ENCODE measurements at places on chromosomes 5 and 9.

DNA sequence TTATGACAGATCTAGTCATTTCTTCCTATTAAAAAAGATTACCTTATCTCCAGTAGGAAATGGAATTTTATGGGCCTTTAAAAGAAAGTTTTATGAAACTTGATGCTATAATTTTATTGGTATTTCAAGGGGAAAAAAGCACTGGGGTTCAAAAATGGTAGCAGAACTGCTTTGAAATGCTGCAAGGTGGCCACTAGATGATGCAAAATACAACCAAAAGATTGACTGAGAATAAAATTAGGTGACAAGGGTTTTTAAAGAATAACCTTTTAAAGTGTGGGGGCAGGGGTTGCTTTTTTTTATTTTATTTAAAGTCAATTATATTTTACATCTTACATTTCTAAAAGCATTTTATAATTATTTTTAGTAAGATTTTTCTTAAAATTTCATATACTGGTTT lies 61.7 kb downstream of the KLF9 start:
- DNase-seq, result no peak

DNA sequence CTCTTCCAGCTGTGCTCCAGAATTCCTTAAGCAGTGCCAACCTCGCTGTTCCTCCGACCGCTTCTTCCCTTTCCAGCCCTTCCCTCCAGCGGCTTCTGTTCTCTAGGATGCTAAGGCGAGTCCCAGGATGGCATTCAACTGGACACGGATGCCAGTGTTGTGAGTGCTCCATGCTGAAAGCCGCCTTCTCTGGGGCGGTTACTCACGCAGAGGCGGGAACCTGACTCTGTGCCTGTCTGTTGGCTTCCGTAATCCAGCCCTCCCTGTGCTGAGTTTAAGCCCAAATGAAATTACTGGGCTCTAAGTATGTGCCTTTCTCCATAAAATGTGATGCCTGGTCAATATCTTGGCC lies 20.2 kb downstream of the COL5A1 start:
- no peak for DNase-seq

DNA sequence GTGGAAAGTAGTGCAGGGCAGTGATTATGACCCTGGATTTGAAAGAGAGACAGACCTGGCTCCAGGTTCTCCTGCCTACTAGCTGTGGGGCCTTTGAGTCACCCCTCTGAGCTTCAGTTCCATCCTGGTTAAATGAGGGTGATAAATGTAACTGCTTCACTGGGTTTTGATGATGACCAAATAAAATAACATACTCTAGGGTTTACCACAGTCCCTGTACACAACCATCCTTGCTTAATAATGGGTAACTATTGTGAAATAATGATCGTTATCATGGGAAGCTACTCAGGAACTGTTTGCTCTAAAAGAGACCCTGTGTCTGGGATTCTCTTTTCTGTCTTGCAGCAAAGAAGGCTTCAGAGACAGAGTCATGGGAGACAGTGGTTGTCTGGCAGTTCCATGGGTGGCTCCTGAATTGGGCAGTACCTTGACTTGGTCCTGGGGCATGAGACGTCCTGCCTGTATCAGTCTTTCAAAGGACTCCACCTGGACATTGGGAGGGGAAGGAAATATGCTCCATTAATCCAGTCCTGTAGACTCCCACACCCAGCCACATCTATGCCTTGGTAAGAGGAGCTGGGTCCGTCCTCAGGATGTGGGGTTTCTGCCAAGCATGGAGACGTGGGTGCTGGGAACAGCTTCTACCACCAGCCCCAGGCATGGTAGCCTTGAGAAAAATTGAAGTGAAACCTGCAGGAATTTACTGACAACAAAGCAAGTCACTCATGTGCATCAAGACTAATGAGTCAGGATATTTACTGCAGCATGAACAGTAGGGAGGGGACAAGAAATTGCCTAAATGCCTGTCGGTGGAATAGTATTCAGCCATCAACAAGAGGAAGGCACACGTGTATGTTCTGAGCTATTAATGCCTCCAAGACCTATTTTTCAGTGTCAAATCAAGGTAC lies 23.4 kb downstream of the AKNA start:
- DNase-seq, result no peak

DNA sequence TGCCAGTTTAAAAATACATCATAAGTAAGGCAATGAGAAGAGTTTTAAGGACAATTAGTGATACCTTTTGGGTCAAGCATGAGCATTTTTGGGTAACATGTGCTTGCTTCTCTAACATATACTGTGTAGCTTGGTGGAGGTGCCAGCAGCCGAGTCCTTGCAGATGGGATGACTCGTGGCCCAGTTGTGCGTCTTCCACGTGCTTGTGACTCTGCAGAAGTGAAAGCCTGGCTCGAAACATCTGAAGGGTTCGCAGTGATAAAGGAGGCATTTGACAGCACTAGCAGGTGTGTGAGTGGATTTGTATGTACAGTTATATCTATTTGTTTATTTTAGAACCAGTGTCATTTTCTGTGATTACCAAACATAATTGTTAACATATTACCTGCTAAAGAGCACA lies 18.2 kb downstream of the HMGCR start:
- no peak for DNase-seq

DNA sequence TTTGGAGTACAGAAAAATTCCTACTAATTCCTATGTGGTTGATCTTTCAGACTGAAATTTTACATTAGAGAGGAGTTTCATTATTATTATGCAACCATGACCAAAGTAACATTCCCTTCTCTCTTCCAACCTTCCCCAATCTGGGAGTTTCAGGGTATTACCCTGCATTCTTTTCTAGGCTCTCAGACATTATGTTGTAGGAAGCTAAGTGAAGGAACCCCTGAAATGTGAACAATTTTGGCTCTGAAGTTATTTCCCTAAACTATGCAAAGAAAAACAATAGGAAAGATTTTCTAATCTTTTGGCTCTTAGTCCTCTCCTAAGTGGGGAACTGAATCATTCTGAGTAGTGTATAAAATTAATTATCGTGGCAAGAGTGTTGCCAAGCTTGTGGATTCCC lies 63.3 kb upstream of the ZFAND5 start:
- no peak for DNase-seq

GRCh38 chr5:21142791-21143190 lies 1154.8 kb upstream of the CDH18 start:
- no peak for DNase-seq

- no peak for DNase-seq
These were observed 211.6 kb downstream of the MAPKAP1 start for GRCh38 chr9:125495172-125496119.

DNA sequence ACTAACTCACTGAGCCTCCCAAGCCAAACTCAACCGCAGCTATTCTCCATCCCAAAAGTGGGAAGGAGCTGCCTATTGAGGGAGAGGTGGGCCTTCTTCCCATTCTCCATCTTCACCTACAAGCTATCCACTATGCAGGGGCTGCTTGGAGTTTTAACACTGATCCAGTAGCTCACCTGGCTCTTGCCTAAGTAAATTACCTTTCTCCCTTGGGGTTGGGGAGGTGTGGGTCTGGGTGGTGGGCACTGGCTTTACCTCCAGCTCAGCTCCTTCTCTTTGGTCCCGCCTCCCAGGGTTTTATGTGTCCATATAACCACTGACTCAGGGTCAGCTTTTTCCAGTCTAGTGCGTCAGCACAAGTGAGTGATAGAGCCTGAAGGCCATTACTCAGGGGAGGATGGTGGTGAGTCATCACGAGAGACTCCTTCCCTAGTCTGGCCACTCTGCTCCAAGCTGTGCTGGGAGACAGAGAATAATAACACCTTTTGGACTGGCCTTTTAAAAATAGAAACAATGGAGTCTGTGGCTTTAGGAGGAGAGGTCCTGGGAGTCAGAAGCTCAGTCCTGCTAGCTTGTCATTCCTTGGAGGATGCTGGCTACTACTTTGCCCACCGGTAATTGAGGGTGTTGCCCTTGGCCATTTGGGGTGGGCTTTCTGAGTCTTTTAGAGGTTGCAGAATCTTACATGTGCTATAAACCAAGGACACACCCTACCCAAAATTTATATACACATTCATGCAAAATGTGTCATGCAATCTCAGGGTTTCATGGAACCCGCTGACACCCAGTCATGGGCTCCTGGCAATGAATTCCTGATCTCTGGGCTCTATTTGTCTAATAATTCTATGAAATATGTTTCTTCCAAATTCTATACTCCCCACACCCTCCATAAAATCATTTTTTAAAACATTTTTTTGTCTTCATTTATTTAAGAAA lies 35.6 kb upstream of the ATP6V1G1 start:
- no peak for DNase-seq

DNA sequence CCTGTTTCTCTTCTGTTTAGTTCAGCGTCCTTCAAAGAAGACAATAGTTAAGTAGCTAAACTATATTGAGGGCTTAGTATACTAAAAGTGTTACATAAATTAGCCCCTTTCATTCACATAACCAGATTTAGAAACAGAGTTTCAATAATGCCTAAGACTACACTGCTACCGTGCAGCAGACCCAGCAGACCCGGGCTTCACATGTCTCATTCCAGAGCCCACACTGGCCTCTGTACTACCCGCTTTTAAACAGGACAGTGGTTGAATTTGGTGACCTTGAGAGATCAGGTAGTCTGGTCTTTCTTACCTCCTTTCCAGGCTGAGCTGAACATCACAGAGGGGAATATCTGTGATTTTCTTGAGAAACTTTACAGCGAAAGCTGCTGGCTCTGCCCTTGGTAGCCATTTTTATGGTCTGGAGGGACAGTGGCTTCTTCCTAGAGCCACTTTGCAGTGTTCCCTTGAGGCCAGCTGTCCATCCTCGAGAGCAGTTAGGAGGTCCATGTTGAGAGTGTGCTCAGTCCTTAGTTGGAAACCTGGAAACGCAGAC lies 56.5 kb downstream of the SLC22A5 start:
- DNase-seq, result no peak

GRCh38 chr9:137299203-137299565 lies 2.9 kb downstream of the NRARP start:
- no peak for DNase-seq

- no peak for DNase-seq
These were observed 25.9 kb downstream of the PTGS1 start for GRCh38 chr9:122396614-122397148.

- no peak for DNase-seq
These were observed 58.0 kb upstream of the ROR2 start for GRCh38 chr9:92008041-92008440.

DNA sequence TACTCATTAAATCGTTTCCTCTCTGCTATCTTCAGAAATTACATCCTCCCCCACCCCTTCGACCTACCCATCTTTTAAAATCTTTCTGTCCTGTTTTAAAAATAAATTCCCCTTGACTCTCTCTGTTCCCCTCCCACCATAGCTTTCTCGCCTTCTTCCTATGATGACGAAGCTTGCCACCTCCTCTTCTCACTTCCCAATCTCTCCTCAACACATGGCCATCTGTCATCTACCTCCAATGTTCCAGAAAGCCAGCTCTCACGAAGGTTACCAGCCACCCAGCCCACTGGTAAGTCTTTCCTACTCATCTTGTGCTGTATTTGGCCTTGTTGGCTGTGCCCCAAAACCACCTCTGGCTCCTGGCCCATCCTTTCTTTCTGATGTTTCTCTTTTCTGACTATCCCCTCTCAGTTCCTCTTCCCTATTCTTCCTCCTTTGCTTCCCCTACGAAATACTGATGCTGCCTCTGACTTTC lies 346.3 kb downstream of the ENC1 start:
- DNase-seq, result no peak

GRCh38 chr5:142749321-142749720 lies 20.9 kb upstream of the ARHGAP26 start:
- no peak for DNase-seq

DNA sequence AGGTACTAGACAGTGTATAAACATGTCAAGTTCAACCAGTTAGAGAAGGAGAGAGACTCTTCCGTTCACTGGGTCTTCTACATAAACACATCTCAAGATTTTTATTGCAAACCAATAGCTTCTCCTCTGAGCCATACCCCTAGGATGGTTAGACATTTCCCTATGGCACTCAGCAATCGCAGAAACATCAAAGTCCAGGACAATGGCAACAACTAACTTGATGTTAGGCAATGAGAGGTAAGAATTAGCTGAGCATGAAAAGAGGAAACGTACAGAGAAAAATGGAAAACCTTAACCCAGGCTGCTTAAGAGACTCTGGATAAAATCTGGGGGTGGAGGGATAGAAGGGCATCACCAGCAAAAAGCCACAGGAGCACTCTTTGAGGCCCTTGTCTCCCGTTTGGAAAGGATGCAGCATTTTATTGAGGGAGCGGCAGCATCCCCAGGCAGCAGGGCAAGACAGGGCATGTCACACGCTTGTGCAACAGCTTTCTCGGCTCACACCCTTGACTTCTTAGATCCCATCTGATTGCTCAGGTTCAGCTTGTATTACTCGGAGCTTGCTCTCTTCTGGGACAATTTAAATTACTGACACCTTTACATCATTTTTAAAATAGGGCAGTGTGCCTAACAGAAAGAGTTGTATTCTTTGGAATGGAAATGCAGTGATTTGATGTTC lies 8.6 kb upstream of the PSAT1 start:
- no peak for DNase-seq

GRCh38 chr9:3676766-3677165 lies 151.0 kb upstream of the RFX3 start:
- DNase-seq, result no peak

DNA sequence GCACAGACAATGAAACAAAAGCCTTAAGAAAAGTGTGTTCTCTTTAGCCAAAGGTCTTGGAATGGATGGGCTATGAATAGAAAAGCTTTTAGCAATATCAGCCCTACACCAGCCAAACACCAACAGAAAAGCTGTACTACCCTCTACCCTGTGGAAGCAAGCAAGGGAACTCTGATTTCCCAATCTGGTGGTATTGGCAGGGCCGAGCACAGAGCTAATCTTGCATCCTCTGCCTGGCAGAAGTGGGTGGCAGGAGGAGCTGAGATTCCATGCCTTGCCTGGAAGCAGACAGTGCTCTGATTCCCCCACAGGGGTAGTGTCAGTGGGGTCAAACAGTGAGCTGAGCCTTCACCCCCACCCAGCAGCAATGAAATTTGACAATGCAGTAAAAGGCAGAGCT lies 29.6 kb upstream of the ZNF782 start:
- no peak for DNase-seq
